ENCODE measurements at places on chromosomes 16 and 17. TPM values are rescaled to one million over a fixed set of nuclear protein-coding genes. Genes with fewer than 3 reads are reported as not detected.

The CPHXL2 gene
- not detected for total RNA-seq

The RMI2 gene
- total RNA-seq: 4.3 TPM

The DNAH3 gene
- not detected for total RNA-seq

The PRAC1 gene
- total RNA-seq: not detected

The GGT6 gene
- total RNA-seq: not detected

The MYO15A gene
- 0.81 TPM for total RNA-seq

The ENPP7 gene
- total RNA-seq: not detected

The DHODH gene
- total RNA-seq: 7.3 TPM

The CLUH gene
- total RNA-seq: 43.1 TPM

The RHBDF1 gene
- 0.67 TPM for total RNA-seq

The KRTAP3-2 gene
- not detected for total RNA-seq

The SHMT1 gene
- total RNA-seq: 19.0 TPM

The RAB11FIP4 gene
- total RNA-seq: 79.7 TPM

The SOX9 gene
- not detected for total RNA-seq

The CDH8 gene
- not detected for total RNA-seq

The KRTAP17-1 gene
- not detected for total RNA-seq

The ERN2 gene
- not detected for total RNA-seq

The CACNA1G gene
- total RNA-seq: 0.05 TPM

The HID1 gene
- 5.6 TPM for total RNA-seq

The MYADML2 gene
- total RNA-seq: not detected

The KRTAP1-5 gene
- total RNA-seq: not detected

The DOC2B gene
- total RNA-seq: not detected

The HS3ST6 gene
- total RNA-seq: not detected

The GNGT2 gene
- total RNA-seq: 1.5 TPM

The VWA3A gene
- total RNA-seq: 0.37 TPM

The KRTAP9-4 gene
- total RNA-seq: not detected

The NACA2 gene
- not detected for total RNA-seq

The AHSP gene
- total RNA-seq: not detected

The GPS1 gene
- 87.5 TPM for total RNA-seq

The PLA2G10 gene
- total RNA-seq: not detected

The NEUROD2 gene
- total RNA-seq: not detected

The FAM117A gene
- total RNA-seq: 83.3 TPM

The TMIGD1 gene
- total RNA-seq: not detected

The LCAT gene
- 11.0 TPM for total RNA-seq

The KRT9 gene
- total RNA-seq: not detected

The COX4I1 gene
- total RNA-seq: 476 TPM

The ATP2A3 gene
- 306 TPM for total RNA-seq

The TBC1D26 gene
- total RNA-seq: 0.10 TPM

The ELMO3 gene
- total RNA-seq: 2.2 TPM

The LPO gene
- 0.15 TPM for total RNA-seq

The CACNG1 gene
- not detected for total RNA-seq

The MRM1 gene
- 3.2 TPM for total RNA-seq

The ZNF385C gene
- total RNA-seq: not detected

The SLC26A11 gene
- 75.9 TPM for total RNA-seq

The PRDM7 gene
- not detected for total RNA-seq

The RHBDF2 gene
- total RNA-seq: 23.8 TPM

The RUSF1 gene
- total RNA-seq: 44.7 TPM

The C17orf100 gene
- 1.5 TPM for total RNA-seq

The ALDH3A2 gene
- 34.7 TPM for total RNA-seq

The BFAR gene
- total RNA-seq: 48.4 TPM

The ZNF747 gene
- total RNA-seq: 5.0 TPM

The MAPT gene
- 0.69 TPM for total RNA-seq

All from CD4-positive, CD25-positive, alpha-beta regulatory T cell (primary cell).